Hematopoietic multipotent progenitor cell (in vitro differentiated cells): ENCODE measurements at places on chromosomes 1 and 21.
A peak's percentile ranks its signal among the peaks of the same experiment; 100 is the strongest.

DNA sequence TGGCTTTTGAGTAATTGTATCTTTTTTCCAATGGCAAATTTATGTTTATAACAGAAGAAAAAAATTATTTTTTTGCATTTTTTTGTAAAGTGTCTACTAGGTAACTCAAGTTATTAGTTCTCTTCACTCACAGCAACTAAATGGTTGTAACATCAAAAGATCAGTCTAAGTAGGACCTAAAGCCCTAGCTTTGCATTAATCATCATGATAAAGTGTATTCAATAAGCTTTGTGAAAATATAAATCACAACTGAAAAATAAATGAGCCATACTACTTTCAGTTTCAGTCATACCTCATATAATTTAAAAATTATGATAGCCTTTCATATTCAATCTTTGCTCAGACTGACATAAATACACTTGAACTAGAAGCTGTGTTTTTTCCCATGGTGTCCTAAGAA lies 6.9 kb downstream of the TAF5L start:
- DNase-seq, result no peak

DNA sequence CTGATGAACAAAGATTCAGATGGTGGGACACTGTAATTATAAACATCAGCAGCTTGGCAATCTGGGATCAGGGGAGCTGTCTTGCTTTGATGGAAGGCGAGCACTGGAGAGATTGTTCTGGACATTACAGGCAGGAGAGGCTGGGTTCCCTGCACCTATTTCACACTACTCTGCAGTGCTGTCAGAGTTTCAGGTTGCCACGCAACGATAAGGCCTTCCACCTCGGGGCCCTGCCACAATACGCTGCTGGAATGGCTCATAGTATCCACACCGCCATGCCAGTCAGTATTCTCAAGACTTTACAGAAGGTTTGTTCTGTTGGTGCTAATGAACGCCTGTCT lies 96.8 kb downstream of the GLIS1 start:
- DNase-seq, result no peak

GRCh38 chr1:19323987-19324664 lies 12.0 kb downstream of the SLC66A1 start:
- no peak for DNase-seq

- no peak for DNase-seq
Measured at GRCh38 chr1:225923381-225923691, 714 bp downstream of the PYCR2 start.

DNA sequence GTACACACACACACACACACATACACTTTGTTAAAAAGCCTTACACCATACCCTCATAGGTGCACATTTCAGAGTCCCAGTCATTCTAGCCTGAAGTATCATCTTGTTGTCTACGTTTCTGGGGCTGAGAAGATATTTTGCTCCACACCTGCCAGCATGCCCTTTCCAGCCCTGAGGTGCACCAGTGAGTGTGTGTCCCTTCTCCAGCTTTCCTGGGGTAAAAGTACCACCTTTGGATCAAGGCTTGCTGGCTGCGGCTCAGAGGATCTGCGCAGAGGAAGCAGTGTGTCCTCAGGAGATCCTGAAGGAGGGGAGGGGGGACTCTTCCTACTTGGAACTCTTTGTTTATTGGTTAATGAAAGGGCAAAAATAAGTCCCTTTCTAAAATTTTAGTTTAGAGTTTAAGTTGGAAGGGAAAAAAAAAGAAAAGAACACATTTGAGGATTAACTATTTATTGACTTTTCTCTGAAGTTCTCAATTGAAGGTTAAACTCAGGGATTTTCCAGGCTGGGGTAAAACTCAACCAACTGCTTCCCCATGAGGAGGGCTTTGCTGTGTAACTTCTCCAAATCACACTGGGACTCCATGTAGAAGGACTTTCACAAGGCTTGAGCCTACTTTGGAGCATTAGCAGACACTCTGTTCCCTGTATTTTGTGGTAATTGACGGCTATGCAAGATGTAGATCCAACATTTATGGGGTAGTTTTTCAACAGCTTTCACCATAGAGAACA lies 200.3 kb upstream of the SGIP1 start:
- no peak for DNase-seq

DNA sequence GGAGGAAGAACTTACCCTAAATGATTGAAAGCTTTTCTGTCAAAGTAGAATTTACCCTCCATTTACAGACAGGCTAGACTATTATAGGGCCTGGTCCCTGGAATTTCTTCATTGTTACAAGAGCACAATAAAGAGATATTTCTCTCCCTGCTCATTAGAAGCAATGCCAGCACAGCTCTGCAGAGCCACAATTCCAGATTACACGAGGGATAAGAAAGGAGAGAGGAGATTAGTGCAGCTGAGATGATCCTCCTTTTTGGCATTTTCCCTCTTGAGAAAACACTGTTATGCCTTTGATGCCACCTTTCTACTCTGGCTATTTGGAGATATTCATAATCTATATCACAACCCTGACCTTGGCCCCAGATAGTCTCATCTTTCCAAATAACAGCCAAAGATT lies 1119.5 kb upstream of the TMPRSS15 start:
- no peak for DNase-seq

GRCh38 chr1:187051618-187052232 lies 223.0 kb downstream of the PLA2G4A start:
- peak; percentile 79 for DNase-seq

- no peak for DNase-seq
Measured at GRCh38 chr1:43300378-43301094, at the start of gene TIE1. TIE1 (plus strand) TSS chr1:43300982; CDS start chr1:43301072, 90 bp downstream.

DNA sequence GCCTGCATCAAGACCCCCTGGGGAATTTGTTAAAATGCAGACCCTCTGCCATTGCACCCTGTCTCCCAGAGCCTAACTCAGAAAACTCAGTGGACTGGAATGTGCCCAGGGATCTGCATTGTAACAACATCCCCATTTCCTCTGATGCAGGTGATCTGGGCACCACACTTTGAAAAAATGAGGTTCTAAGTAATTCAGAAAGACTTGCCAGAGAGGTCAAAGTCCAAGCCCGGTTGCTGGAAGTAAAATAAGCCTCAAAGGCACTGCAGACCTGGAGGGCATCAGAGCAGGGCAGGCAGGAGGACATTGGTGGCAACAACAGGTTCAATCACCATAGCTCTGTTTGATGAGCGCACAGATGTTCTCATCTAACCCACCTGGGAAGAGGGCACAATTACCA lies 90.7 kb downstream of the SYT2 start:
- no peak for DNase-seq

DNA sequence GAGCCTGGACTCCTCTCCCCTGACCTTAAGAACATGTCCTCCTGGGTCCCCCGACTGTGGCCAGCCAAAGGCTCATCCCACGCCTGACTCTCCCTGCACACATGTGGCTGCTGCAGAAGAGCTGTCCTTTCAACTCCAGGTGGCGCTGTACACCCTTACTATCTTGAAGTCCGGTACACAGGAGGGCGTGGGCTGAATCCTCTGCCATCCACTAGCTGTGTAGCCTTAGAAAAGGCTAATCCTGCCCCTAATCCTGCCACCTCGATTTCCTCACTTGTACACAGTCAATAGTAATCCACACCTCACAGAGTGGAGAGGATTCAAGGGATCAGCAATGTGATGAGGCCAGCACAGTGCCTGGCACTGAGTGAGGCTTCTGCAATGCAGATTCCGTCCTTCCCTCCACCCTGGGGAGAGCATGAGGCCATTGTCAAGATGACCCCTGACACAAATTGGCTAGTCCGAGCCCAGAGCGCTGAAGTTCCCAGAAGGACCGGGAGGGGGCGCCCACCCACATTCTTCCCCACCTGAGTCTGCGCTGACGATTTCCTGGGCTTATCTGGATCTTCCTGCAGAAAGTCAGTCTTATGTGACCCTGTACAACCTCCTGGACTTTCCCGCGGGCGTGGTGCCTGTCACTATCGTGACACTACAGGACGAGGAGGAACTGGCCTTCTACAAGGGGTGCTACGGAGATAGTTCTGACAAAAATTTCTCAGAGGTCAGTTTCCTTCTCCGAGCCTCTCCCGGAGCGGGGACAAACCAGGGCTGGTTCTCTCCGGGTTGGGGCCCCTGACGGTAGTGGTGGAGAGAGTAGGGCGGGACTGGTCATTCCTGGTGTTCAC lies 47.1 kb upstream of the DMBX1 start:
- peak; percentile 83 for DNase-seq

- peak; percentile 41 for DNase-seq
Measured at GRCh38 chr1:108077991-108078390, 113.0 kb upstream of the VAV3 start.

DNA sequence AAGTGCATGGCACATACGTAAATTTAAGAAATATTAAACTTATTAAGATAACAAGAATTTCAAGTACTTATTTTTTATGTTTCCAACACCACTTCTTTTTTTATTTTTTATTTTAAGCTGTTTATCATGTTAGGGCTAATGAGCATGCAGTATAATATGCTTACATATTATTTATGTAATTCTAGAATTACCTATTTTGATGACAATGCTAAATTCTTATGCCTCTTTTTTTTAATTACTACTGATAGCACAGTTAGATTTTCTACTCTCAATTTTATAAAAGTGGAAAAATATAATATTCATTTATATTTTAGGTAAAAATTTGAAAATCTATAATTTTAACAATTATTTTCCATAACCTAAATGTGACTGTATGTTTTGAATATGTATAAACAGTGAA lies 713.0 kb downstream of the MRPL39 start:
- DNase-seq, result no peak

GRCh38 chr1:89085781-89086180 lies 20.8 kb upstream of the GBP1 start:
- peak; percentile 41 for DNase-seq

DNA sequence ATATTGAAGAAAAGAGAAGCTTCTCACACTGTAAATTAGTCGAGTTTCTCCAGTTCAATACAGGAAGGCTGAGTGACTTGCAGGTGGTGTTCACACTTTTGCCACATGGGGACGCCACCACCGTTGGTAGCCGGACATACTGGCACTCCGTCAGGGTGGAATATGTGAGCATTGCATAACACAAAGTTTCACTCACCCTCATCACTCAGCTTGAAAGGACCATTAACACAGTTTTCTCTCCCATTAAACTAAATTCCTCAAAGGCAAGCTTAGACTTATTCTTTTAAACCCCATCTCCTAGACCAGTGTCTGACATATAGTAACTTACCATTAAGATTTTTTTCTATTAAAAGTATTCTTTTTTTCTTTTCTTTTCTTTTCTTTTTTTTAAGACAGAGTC lies 105.3 kb upstream of the SERBP1 start:
- DNase-seq, result peak; percentile 81

- DNase-seq, result no peak
Measured at GRCh38 chr1:201080135-201080534, 32.1 kb downstream of the CACNA1S start.

GRCh38 chr1:54839824-54840223 lies 38.7 kb upstream of the TTC22 start:
- no peak for DNase-seq

GRCh38 chr1:23699280-23700179 lies 7.9 kb downstream of the RPL11 start:
- no peak for DNase-seq

- DNase-seq, result no peak
Measured at GRCh38 chr1:230131457-230131856, 64.4 kb downstream of the GALNT2 start.

GRCh38 chr1:8821084-8821483 lies 3.6 kb upstream of the RERE start:
- DNase-seq, result no peak

DNA sequence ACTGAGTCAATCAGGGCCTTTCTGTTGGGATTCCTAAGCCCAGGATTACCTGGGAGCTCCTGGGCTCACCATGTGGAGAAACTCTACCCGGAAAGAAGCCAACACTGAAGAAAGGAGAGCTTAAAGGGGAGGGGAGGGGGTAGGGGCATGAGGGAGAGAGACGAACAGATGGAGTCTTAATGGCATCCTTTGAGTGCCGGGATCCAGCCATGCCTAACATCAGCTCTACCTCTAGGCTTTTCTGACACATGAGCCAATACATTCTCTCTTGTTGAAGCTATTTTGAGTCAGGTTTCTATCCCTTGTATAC lies 75.0 kb downstream of the NPHP4 start:
- DNase-seq, result no peak
